A549 treated with CpdA at 1 μM for 4 hours (cell line): ENCODE measurements at places on chromosomes 13 and 19. TPM values are rescaled to one million over a fixed set of nuclear protein-coding genes. Genes with fewer than 3 reads are reported as not detected.

NOVA2 gene
- 0.08 to 0.20 TPM (median 0.11 TPM) in 5 replicates for total RNA-seq

CFAP97D2 gene
- total RNA-seq, result not detected in 5 replicates

MARK4 gene
- total RNA-seq, result 5.4 to 7.9 TPM (median 7.7 TPM) in 5 replicates

FFAR3 gene
- not detected in 5 replicates for total RNA-seq
